Stimulated activated CD4-positive, alpha-beta T cell treated with anti-CD3 and anti-CD28 coated beads, Interleukin-12 subunit alpha, Interleukin-12 subunit beta, amount 100 ng/mL, for 48 hours (primary cell): ENCODE measurements at places on chromosomes 13 and 19.

- no peak for DNase-seq
Measured at GRCh38 chr19:42514449-42514848, 13.8 kb downstream of the CEACAM1 start.

DNA sequence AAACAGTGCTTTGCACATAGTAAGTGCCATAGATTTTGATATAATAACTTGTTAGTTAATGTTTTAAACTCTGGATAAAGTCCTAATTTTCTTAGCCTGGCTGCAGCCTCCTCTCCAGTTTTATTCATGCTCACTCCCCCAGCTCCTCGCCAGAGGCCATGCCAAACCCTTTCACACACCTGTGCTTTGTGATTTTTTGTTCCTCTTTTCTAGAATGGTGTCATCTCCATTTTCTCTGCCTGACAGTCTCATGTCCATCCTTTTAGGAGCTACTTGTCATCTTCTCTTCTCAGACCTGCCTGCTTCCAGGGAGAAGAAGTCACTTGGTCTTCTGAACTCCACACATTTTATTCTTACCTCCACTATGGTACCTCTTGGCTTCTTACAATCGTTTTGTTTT, 55.8 kb upstream of the SPATA13 start:
- no peak for DNase-seq

DNA sequence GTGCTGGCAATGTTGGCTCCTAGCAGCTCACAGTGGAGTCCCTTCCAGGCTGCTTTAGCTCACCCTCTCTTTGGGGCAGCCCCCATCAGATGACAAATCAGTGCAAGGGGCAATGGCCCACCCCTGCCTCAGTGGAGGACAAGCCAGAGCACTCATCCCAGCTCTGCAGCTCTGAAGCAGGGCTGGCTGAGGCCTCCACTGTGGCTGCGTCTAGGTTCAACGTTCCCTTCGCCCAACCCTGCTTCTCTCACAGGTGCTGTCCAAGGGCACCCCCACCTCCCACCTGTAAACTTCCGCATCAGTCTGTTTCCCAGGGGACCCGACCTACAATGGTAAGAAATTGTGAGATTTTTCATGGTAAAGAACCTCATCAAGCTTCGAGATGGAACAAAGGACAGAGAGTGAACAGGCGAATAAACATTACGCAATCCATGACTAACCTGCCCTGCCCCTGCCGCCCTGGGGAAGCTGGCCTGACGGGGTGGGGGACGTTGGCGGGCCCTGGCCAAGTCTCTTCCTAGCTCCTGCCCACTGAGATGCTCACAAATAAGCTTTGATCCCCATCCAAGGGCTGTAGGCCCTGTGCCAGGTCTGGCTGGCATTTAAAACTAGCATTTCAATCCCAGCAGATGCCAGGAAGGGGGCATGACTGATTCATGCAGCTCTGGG, 40.5 kb downstream of the DZIP1 start:
- no peak for DNase-seq

DNA sequence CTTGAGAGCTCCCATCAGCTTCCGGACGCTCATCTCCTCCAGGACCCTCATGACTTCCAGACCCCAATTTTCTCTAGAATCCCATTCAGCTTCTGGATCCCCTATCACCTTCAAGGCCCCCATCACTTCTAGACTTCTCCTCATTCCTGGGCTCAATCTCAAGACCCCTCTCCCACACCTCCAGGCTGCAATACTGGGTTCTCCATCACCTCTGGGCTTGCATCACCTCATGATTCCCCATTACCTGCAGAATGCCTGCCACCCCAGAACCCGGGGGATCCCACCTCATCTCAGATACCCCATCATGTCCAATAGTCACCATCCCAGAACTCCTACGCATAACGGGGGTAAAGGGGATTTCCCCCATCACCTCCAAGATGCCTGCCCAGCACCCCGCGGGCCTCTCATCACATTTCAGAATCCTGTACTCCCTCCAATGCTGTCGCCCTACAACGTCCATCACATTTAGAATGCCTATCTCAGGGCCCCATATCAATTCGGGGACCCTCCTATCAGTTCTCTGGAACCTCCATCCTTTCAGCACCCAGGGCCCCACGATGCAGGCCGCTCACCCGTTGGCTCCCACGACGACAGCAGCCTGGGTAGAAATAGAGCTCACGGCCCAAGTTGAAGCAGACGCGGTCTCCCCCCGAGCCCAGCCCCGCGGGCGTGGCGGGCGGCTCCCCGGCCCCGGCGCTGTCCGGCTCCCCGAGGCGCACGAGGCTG, 738 bp downstream of the DMWD start:
- no peak for DNase-seq

DNA sequence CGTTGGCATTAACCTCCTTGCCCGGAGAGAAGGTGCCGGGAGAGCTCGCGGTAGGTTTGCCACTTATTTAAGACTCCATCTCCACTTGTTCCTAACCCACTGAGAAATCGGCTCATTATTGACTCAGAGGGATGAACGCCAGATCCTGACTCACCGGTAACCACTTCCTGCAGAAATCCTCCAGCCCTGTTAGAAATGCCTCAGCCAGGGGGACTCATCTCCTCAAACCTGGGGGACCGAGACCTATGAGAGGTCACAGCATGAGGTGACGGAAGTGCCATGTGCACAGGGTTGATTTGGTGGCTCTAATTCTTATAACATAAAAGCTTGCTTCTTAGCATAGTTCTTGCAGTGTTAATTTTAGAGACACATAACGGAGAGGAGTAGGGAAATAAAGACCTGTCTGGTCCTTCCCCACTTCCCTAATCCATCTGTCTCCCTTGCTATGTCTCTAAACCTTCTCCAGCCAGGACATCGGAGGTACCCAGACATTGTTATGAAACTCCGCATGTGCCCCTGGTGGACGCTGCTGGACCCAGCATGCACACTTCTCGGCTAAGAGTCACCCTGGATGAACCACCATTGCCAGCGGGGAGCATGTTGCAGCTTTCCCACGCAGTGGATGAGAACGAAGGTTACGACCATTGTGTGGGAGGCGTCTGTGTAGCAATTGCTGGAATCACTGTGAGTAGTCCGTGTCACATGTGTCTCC, 158.9 kb downstream of the EFNB2 start:
- DNase-seq = no peak

GRCh38 chr19:45016388-45017314, 15.4 kb downstream of the RELB start:
- peak; percentile 67 for DNase-seq

DNA sequence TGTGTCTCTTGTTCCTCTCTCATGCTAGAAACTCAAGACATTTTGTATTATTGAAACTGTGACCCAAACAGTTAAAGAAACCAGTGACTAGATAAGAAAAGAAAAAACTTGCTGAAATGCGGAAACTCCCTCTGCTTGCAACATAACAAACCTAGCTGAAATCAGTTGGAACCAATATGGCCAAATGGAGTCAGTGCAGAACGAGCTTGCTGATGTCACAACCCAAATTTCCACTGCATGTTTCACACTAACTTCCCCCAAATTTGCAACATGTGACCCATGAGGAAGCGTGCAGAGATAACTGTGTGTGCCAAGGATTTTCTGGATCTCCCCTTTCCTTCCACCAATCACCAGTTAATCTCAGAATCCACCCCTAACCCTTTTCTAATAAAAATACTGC, 208.0 kb downstream of the DLEU7 start:
- DNase-seq = no peak

DNA sequence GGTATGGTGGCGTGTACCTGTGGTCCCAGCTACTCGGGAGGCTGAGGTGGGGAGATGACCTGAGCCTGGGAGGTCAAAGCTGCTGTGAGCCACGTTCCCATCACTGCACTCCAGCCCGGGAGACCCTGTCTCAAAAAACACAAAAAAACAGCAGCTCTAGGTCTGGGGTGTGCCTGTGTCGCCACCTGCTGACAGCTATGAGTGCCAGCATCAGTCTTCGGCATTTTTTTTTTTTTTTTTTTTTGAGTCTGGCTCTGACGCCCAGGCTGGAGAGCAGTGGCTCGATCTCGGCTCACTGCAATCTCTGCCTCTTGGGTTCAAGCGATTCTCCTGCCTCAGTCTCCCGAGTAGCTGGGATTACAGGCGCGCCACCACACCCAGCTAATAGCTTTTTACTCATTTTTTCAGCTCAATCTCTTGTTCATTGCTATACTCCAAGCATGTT, 10.1 kb downstream of the AP2S1 start:
- no peak for DNase-seq

DNA sequence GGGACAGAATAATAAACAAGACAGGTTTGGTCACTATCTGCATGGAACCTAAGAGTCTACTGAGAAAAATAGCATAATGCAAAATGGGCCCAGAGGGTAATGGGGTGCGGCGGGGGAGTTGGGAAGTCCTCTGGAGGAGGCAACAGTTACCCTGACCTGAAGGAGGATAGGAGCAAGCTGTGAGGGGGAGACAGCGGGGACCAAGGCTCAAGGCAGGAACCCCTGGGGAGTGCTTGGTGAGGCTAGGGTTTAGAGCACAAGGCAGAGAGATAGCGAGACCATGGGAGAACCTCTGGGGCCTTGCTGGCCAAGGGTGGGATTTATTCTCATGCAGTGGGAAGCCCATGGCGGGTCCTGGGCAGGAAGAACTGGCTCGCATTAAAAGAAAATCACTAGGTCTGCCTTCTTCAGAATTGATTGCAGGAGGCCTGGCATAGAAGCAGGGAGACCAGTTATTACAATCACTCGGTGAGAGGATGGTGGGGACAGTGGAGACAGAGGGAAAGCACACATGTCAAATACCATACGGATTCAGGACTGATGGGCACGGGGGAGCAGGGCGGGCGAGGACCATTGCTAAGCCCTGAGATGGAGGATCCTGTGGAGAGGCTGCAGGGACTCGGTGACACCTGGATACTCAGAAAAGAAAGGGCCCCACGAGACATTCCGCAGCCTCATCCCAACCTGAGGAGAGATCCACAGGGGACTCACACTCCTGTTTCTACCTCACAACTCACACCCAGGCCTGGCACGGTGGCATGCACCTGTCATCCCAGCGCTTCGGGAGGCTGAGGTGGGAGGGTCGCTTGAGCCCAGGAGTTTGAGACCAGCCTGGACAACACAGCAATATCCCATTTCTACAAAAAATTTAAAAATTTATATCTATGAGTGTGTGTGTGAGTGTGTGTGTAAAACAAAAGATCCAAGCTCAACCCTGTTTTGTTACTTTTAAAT, 110.4 kb downstream of the URI1 start:
- no peak for DNase-seq

DNA sequence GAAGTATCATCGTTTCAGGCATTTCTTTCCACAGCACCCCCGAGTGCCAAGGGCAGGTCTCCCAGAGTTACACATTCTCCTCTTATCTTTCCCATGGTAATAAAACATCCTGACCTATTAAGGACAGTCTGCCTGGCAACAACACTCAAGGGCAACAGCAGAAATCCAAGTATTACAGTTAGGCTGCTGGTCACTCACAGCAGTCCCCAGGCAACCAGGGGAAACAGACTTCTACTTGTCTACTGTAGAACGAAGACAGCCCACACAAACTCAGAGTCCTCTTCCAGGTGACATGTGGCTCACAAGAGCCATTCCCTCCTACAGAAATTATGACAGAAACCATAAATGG, 24.3 kb downstream of the RCBTB1 start:
- no peak for DNase-seq

DNA sequence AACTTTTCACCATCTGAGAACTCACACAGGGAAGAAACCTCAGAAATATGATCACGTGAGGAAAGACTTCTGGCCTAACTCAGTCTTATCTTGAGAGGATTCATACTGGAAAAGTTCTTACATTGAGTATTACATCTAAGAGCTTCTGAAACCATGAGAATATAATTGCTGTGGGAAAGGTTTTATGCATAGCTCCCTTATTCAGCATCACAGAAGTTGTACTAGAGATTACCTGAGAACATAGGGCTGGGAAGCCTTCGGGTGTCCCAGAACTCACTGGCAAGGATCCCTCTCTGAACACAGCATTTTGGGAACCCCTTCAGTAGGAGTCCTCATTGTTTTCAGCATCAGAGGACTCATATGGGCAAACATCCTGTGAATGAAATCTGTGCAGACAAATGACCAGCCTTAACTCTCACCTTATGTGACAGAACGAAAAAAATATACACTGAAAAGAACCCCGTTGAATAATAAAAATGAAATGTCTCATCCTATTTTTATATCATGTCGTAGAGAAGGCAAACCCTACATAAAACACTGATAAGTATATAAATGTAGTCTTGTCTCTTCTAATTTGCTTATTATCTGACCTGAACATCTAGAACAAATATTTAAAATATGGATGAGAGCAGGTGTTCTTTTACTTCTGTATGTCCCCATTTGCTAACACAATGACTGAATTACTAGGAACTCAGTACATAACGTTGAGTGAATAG, 14.2 kb downstream of the ZNF274 start:
- DNase-seq = peak; percentile 3
